ENCODE measurements at places on chromosomes 2 and 18.

- no peak for DNase-seq
Measured at GRCh38 chr2:177044671-177045070, 167.9 kb upstream of the HNRNPA3 start.

- no peak for DNase-seq
Measured at GRCh38 chr18:65523461-65523860, 227.4 kb upstream of the CDH7 start.

GRCh38 chr18:240175-240574, 27.7 kb downstream of the THOC1 start:
- DNase-seq = no peak

- no peak for DNase-seq
Measured at GRCh38 chr2:7625392-7626138, 708.4 kb downstream of the RNF144A start.

DNA sequence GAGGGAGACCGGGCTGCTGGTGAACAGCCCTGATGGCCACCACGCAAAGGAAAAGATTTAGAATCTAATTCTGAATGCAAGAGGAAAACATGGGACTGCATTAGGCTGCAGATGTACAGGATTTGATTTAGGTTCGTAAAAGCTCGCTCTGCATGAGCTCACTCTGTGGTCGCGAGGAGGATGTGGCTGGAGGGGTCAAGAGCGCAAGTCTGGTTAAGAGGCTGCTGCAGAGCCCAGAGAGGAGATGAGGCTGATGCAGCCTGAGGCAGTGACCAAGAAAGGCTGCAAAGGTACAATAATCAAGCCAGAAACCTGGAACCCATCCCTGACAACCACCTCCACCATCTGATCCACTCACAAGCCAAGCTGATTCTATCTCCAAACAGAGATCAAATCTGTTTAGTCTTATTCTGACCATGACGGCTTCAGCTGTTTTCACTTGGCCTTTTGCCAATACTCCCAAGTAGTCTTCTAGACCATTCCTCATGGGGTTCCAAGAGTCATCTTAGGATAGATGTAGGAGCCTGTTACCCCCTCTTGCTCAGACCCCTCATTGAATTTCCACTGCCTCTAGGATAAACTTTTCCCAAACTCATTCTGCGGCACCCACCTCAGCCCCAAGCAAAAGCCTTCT, 58.9 kb upstream of the ARL4C start:
- no peak for DNase-seq
